ENCODE measurements at places on chromosomes 16 and 17. TPM values are rescaled to one million over a fixed set of nuclear protein-coding genes. Genes with fewer than 3 reads are reported as not detected.
A peak's percentile ranks its signal among the peaks of the same experiment; 100 is the strongest.

GRCh38 chr17:50364715-50365114 is 8.3 kb downstream of the MRPL27 start:
- DNase-seq, result no peak

EVPLL gene
- 0.71 TPM for polyA plus RNA-seq

MYL11 gene
- polyA plus RNA-seq, result 1.9 TPM

DNA sequence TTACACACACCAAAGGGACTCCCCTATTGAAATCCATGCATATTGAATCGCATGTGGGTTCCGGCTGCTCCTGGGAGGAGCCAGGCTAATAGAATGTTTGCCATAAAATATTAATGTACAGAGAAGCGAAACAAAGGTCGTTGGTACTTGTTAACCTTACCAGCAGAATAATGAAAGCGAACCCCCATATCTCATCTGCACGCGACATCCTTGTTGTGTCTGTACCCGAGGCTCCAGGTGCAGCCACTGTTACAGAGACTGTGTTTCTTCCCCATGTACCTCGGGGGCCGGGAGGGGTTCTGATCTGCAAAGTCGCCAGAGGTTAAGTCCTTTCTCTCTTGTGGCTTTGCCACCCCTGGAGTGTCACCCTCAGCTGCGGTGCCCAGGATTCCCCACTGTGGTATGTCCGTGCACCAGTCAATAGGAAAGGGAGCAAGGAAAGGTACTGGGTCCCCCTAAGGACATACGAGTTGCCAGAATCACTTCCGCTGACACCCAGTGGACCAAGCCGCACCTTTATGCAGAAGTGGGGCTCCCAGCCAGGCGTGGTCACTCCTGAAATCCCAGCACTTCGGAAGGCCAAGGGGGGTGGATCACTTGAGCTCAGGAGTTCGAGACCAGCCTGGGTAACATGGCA is 2.2 kb downstream of the GAA start:
- DNase-seq, result no peak

DNA sequence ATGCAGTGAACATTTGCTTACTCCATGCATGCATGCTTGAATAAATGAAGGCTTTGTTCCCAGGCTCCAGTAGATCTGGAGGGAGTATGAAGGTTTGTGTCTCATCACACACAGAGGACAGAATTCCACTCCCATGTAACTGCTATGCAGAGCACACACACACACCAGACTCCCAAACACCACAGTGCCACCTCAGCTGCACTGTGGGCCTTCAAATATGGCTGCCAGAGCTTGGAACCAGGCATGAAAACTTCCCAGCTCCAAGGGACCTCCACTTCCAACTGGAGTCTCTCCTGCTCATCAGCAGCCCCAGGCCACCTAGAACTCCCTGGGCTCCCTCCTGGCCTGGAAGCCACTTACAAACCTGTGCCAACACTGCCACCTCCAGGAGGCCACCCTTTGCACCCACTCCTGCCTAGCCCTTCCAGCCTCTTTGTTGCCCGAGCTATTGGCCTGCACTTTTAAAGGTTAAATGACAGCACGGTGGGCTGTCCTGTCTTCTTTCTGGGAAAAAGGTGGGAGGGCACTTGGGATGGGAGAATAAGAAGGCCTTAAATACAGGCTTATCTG is 151.2 kb downstream of the ZNF423 start:
- DNase-seq, result no peak

MYH1 gene
- polyA plus RNA-seq, result 0.06 TPM

GRCh38 chr17:60077226-60077625 is 1.5 kb downstream of the HEATR6 start:
- DNase-seq, result peak; percentile 9

HAP1 gene
- polyA plus RNA-seq, result 1.2 TPM

DNA sequence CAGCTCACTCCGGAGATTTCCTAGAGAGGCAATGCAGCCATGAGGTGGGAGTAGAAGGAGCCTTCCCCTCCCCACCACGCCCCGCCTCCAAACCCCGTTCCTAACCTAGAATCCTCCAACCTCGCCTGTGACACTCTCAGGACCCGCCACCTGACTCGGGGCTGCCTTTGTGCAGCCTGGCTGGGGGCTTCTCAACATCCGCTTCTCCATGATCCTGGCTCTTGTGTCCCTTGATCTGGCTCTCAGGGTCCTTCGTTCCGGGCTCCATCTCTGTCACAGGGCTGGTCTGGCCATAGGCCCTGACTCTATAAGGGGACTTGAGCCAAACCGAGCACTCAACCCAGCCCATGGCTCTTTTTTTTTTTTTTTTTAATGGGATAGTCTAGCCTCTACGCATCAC is 24.3 kb downstream of the CDRT15 start:
- DNase-seq, result no peak

- no peak for DNase-seq
Observed at GRCh38 chr17:32264823-32265191, 825 bp upstream of the RHBDL3 start.

DNA sequence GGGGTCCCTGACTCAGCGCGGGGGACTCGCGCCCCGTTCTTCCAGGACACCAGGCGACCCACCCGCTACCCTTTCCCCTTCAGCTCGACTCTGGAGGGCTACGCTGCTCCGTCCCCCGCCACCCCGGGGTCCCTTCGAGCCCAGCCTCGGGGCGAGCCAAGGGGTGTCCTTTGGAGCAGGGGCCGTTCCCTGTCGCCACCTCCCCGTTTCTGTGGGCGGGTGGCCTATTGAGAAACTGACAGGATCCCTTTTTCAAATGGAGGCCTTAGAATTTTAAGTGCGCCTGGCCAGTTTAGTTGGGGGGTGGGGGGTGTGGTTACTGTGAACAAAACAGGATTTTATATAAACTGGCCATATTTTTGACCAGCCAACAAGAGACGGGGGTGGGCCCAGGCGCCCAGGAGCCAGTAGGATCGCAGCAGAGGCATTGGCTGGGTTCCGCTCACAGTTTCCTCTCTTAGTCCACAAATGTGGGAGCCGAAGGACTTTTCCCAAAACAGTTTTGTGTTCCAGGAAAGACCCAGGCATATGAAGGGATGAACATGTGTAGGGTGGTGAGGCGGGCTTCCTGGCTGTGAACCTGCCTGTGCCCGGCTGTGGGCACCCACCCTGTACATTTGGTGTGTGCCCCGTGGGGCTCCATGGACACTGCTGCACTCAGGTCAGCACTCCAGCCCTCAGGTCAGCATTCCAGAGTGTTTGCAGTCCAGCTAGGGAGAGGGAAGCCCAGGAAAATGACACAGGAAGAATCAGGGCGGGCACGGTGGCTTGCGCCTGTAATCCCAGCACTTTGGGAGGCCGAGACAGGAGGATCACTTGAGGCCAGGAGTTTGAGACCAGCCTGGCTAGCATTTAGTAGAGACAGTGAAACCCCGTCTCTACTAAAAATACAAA is 722 bp upstream of the TIMP2 start:
- DNase-seq, result peak; percentile 73

DNA sequence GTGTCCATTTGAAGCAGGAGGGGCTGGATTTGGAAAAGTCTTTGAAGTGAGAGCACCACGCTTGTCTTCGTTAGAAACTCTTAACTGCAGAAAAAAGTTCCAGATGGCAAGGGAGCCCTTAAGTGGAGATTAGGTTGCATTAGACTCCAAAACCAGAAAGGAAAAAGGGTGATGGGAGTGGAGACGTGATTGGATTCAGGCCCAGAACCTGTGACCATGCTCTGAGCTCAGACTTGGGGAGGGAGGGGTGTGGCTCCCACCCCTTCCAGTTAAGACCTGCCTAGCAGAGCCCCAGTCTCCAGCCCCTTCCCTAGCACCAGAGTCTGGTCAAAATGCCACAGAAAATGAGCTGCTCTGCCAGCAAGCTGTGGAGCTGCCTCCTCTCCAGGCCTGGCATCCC is 6.4 kb upstream of the LGALS9 start:
- no peak for DNase-seq

DNA sequence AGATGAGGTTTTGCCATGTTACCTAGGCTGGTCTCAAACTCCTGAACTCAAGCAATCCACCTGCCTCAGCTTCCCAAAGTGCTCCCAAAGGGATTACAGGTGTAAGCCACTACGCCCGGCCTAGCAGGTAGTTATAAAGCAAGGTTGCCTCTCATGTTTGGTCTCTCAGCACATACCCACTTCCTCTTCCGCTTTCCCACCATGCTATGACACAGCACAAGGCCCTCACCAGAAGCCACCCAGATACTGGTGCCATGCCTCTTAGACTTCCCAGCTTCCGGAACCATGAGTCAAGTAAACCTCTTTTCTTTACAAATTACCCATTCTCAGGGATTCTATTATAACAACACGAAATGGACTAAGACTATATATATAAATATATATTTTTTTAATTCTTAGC is 143.6 kb downstream of the COPRS start:
- DNase-seq, result no peak

IL17C gene
- polyA plus RNA-seq, result not detected

- DNase-seq, result no peak
Observed at GRCh38 chr16:63789603-63790002, 1332.3 kb downstream of the CDH11 start.

DNA sequence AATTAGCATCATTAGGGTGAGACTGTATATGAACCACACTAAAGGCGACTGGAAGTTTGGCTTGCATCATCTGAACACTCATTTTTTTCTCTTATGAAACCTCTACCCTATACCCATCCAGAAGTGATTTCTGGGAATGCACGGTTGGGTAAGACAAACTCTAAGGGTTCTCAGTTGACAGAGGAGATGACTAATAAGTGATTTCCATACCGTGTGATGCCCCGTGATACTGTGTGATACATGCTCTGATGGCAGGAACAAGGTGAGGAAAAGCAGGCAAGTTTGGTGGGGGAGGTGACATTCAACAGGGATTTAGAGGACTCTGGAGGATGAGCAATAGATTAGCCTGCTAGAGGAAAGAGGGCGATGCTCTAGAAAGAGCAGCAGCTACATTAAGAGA is 156.4 kb upstream of the CCL2 start:
- DNase-seq, result no peak

DNA sequence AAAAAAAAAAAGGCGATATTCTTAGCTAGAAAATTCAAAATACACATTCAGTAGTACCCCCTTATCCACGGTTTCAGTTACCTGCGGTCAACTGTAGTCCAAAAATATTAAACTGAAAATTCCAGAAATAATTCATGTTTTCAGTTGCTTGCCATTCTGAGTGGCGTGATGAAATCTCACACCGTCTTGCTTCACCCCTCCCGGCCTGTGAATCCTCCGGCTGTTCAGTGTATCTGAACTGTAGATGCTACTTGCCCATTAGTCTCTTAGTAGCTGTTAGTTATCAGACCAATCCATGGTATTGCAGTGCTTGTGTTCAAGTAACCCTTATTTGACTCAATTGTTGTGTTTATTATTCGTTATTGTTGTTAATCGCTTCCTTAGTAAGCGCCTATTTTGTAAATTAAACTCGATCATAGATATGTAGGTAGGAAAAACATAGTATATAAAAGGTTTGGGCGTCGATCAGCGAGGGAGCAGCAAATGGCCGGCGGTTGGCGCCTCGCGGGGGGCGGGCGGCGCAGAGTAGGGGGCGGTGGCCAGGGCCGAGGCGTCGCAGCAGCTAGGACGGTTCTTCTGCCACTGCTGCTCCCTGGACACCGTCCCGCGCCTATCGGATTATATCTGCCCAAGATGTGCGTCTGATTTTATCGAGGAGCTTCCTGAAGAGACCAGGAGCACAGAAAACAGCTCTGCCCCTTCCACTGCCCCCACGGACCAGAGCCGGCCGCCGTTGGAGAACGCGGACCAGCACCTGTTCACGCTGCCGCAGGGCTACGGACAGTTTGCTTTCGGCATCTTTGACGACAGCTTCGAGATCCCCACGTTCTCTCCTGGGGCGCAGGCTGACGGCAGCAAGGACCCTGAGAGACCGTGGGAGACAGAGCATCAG is 39.8 kb upstream of the AKAP1 start:
- no peak for DNase-seq

DNA sequence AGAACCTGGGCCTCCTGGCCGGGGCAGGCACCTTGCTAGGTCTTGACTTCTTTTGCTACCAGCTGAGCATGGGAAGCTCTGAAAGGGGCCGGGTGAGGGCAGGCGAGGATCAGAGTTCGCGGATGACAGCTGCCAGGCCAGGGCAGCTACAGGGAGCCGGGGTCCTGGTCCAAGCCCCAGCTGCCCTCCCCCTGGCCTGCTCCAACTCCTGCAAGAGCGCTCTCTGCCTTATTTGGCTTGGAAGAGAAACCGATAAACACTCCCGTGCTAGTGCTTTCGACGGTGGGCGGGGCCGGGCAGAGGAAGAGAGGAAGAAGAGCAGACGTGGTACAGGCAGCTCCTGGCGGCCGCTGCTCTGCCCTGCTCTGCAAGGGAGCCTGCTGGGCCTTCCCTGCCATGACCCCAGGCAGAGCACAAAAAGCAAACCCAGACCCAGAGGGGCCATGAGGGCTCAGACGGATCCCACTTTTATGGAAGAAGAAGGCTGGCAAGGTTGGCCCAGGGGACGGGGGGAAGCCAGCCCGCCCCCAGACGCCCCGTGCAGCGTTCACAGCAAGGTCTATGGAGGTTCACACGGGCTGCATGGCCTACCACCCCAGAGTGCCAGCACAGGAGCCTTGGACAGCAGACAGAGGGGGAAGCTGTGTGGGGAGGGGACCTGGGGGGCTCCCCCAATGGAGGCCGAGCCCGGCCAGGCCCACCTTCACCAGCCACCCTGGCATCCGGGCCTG is 25.6 kb downstream of the PIEZO1 start:
- no peak for DNase-seq

TBC1D3E gene
- not detected for polyA plus RNA-seq

DNA sequence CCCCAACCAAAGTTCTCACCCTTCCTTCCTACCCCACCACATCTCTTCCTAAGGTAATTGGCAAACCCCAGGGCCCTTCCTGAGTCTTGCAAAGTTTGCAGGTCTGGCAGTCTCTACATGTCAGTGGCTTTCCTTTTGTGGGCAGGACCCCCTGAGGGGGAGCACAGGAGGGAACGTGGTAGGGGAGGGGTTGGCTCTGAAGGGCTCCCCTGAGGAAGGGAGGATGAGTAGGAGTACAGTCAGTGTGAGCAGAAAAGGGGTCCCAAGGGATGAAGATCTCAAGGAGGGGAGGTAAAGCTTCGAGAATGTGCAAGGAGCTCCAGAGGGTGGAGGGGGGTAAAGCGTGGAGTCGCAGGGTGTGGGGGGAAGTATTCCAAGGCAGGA is 206.9 kb downstream of the RAB11FIP4 start:
- DNase-seq, result no peak

- DNase-seq, result no peak
Observed at GRCh38 chr16:19850131-19850817, 34.4 kb downstream of the GPRC5B start.

DNA sequence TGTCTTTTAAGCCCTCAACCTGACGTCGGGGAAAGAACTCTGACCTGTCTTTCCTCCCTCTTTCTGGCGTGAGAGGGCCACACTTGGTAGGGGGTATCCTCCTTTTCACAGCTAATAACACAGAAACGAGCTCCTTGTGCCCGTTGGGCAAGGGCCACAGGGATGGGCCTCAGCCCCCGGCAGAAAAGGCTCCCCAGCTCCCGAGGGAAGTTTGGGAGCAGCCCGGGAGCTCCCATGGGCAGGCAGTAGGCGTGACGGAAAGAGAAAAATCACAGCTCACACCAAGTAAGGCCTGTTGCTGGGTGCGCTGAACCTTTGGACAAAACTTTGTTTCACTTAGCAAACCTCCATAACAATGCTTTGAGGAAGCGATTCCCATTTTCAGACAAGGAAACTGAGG is 82.8 kb upstream of the MED9 start:
- DNase-seq, result no peak

ABR gene
- 58.7 TPM for polyA plus RNA-seq
